NCI-H187 (cell line): ENCODE measurements at places on chromosomes 5 and 9.

GRCh38 chr5:52895572-52896413 is 93.4 kb upstream of the ITGA2 start:
- DNase-seq: no peak

DNA sequence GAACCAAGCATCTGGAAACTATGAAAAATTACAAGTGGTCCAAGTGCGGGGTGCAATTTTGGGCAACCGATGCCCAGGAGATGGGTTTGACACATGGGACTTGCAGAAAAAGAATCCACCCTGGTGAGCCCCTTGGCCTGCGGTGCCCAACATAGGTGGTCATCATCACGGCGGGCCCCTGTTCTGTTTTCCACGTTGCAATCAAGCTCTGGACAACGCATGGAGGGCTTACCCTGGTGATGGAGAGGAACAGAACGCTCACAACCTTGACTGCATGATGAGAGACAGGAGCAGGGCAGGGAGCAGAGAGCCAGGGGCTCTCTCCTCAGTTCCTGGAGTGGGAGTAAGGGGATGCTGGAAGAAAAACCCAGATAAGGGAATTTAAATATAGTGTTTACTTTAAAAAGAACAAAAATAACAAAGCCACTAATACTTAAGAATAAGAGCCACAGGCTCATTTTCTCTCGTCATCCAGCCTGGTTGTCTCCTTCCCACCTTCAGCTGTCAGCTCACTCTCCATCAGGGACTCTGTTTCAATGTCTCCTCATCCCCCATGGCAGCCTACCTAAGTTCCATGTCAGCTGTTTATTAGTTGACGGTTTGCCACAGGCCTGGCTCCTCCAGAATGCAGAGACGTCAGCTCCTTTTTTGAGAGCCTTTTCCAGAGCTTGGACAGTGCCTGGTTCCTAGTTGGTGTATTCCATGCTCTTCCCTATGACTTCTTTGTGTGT is 172.1 kb downstream of the GADD45G start:
- no peak for DNase-seq

GRCh38 chr9:14713187-14713767 is 9.3 kb downstream of the CER1 start:
- DNase-seq: no peak

- no peak for DNase-seq
Observed at GRCh38 chr5:96736937-96737336, 70.8 kb downstream of the ERAP1 start.

DNA sequence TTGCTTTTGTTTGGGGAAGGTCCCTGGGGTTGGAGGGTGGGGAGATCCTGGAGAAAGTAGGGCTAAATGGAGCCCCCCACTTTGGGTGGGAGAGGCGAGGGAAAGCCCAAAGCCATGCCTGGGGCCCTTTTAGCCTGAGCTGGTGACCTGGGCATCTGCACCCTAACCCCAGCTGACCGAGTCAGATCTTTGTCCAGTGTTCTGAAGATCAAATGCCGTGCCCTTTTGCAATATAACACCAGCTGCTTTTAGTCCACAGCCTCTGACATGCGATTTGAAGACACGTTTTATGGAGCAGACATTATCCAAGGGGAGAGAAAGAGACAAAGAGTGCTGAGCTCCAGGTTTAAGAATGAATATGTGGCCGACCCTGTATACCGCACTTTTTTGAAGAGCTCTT is 416.5 kb downstream of the KDM4C start:
- DNase-seq: no peak

DNA sequence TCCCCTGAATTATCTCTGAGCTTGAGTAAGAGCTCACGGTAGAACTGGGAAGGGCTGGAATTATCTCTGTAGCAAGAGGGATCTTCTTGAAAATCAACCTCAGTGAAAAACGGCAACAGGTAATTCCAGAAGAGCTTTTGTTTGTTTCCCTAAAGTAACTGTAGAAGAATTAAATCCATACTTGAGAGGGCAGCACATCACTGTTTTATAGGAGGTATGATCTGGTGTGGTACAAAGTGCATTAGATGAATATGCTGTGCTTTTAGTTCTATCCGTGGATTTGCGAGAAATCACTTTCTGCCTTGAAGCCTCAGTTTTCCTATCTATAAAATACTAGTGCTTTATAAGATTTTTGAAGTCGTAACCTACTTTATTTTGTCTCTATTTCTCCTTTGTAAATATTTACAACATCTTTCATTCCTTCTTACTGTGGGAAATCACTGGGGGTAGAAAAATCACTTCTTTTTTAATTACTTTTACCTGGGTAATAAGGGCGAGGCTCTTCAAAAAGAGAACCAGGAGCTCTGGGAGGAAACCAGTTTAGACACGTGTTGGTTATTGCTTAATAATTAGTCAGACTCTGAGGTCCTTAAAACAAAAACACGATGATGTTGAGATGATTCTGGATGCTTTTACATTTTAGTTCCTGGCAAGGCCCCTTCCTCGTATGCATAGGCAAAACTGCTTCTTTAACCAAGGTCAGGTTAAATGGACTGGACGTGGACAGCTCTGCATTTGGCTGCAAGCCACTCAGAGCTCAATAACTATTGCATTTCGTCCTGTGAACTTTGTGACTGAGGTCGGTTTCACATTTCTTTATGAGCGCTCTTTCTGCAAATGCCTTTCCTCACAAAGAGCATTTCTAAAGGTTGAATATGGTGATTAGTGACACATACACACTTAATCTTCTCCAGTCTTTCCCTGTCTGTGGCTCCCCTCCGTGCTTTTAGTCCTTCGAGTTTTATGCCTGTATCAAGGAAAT is 376.1 kb downstream of the BRINP1 start:
- DNase-seq: no peak

DNA sequence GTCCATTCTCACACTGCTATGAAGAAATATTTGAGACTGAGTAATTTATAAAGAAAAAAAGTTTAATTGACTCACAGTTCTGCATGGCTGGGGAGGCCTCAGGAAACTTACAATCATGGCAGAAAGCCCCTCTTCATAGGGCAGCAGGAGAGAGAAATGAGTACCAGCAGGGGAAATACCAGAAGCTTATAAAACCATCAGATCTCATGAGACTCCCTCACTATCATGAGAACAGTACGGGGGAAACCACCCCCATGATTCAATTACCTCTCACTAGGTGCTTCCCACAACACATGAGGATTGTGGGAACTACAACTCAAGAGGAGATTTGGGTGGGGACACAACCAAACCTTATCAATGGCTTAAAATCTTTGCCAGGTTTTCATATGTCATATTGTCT is 20.3 kb upstream of the TENT4A start:
- no peak for DNase-seq

GRCh38 chr5:120380644-120381043 is 83.5 kb upstream of the PRR16 start:
- no peak for DNase-seq

DNA sequence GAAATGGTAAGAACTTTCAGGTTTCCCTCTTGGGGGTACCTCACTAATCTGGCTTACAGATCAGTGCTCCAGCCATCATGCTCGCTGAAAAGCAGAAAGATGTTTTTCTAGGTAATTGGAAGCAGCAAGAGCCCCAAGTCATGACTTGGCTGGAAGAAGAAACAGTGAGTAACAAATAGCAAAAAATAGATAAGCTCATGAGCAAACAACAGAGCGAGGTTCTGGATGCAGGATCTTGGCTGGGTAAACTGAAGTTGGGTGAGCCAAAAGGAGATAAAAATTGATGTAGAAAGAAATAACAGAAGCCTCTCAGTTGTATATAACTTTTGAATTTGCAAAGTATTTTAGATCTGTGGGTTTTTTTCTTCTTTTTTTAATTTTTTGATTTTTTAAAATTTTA is 110.1 kb downstream of the INSYN2B start:
- DNase-seq: no peak

DNA sequence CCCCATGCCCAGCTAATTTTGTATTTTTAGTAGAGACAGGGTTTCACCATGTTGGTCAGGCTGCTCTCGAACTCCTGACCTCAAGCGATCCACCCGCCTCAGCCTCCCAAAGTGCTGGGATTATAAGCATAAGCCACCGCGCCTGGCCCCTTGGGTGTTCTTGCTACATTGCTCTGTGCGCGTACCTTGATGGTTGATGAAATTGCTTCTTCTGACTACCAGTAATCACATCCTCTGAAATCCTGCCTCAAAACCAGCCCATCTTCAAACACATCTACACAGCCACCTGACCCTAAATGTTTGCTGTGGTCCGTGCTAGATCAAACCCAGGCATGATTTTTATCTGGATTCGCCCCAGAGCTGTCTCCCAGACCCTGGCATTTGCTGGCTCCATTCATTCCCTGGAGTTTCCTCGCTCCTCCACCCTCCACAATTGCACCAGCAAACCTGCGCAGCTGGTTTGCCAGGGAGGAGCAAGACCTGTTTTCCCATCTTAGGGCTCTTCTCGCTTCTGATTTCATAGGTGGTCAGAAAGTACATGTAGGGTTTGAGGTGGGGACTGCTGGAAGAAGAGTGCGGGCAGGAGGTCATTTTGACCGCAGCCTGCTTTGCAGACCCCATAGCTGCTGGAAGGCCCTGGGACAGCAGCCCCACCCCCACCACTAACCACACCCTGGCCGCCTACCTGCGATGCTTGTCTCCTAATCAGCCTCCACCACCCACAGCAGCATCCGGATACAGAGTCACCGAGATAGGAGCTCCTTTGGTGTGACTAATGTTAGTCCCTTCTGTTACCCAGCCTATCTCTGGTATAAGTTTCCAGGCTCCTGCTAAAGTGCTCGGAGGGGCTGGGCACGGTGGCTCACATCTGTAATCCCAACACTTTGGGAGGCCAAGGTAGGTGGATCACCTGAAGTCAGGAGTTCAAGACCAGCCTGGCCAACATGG is 22.7 kb downstream of the SWI5 start:
- DNase-seq: no peak

DNA sequence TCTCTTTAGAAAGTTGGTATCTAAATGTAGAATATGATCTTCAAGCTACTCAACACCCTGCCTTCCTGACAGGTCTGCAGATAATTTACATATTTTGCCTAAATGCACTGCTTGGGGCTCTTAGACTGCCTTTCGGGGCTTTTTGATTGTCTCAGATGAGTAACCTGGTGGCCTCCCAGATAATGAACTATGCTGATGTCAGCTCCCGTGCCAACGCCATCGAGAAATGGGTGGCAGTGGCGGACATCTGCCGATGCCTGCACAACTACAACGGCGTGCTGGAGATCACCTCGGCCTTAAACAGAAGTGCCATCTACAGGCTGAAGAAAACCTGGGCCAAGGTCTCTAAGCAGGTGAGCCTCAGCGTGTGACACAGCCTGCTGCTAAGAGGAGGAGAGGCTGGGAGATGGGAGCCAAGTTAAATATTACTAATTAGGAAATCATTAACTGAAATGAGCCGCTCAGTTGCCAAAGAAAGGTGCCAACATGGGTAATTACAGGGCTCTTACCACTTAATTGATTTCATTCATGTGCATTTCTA is 20.8 kb upstream of the CKMT2 start:
- DNase-seq: no peak

DNA sequence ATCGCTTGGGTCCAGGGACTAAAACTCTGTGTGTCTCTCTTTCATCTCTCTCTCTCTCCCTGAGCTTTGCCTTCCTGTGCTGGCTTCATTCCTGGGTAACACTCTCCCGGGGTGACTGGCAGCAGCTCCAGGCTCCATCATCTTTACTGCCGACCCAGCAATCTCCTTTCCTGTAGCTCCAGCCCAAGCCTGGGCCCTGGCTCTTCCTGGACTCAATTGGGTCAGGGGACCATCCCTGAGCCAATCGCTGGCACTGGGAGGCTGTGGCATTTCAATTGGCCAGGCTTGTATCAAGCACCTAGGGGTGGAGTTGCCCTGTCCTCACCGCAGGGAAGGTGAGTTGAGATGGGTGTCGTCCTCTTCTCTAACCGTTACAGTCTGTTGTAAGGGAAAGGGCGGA is 31.9 kb downstream of the FAM240B start:
- no peak for DNase-seq
